ENCODE measurements at places on chromosomes 11 and 22. TPM values are rescaled to one million over a fixed set of nuclear protein-coding genes. Genes with fewer than 3 reads are reported as not detected.

DNA sequence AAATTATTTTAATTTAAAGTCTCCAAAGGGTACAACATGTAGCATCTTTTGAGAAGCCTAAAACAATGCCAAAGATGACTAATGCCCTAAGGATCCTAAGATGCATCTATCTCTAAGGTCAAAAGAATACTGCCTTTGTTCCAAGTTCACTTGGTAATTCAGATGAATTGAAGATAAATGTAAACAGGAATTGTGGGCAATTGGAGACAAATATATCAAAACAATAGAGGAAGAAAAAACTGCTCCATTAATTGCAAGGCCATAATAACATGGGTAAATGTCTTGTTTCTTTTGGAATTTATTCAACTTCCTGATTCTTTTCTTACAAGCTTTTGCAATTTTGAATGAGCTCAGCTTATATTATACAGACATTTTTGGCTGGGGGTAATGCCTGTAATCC is 338.6 kb downstream of the TTC28 start:
- no peak for DNase-seq

DNA sequence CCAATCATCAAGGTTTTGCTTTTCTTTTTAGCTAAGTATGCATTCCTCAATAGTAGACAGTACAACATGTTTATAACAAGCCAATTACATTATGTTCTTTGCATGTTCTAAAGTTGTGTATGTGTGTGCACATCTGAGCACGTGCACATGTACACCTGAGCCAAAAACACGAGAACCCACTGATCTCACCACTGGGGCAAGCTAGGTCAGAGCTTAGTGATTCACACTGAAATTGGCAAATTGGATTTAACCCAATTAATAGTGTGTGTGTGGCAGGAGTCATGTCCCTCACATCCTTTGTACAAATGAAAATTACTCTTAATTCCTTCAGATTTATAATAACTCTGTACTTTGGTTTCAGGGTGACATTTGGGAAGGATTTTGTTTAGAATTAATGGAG is 145.7 kb upstream of the TEAD1 start:
- no peak for DNase-seq

GRCh38 chr11:83510530-83511460 is 224.6 kb upstream of the CCDC90B start:
- no peak for DNase-seq

Gene SCGB1C1
- total RNA-seq: not detected

- peak; percentile 64 for DNase-seq
Measured at GRCh38 chr22:38347944-38348750, 30.9 kb upstream of the CSNK1E start.

DNA sequence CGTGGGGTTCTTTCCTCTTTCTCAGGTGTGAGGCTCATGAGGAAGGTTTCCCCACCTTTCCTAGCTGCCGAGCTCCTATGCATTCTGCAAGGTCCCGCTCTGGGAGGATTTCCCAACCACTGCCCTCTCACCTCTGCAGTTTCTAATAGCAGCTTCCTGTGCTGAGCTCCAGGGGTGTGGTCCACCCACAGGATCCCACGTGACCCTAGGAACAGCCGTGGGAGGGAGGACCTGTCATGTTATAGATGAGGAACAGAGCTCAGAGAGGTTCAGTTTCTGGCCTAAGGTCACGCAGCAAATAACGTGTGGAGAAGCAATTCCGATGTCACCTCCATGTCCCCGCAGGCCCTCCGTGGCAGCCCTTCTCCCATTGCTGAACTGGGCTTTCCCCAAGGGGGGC is 38.5 kb downstream of the FLRT1 start:
- no peak for DNase-seq

Gene E2F8
- total RNA-seq: 1.4 TPM

Gene MYEOV
- total RNA-seq: not detected

DNA sequence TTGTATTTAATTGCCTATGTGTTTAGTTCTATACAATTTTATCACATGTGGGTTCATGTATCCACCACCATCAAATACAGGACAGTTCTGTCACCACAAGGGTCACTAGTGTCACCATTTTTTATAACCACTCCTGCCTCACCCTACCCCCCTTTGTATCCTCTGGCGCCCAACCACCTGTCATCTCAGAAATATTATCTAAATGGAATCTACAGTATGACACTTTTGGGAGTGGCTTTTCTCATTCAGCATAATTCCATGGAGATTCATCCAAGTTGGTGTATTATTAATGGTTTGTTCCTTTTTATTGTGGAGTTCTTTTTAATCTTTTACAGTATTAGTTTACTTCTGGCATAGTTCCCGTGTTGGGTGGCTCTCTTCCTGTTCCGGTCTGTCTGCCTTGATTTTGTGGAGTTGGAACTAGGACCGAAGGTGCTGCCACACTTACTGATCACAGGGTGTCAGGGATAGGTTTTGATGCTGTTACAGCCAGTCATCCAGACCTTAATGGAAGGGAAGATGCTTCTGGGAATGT is 58.5 kb downstream of the TNRC6B start:
- no peak for DNase-seq

Gene TIMP3
- total RNA-seq: 126 TPM

DNA sequence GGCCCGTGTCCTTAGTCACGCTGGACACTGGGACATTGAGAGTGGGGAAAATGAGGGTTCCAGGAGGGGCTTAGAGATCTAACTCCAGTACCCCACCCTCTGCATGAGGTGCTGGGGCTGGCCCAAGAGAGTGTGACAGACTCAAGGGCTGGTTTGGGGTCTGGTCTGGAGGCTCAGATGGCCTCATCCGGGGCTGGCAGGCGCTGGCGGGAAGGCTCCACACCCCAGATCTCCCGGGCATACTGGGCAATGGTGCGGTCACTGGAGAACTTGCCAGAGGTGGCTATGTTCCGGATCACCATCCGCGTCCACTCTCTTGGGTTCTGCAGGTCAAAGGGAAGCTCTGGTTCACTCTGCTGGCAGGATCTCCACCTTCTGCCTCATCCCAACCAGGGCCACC is 2.5 kb upstream of the RASGRP2 start:
- DNase-seq: no peak

Gene KRTAP5-11
- not detected for total RNA-seq

Gene ANO9
- total RNA-seq: not detected

All from chondrocyte (in vitro differentiated cells).